Stimulated activated CD4-positive, alpha-beta T cell treated with anti-CD3 and anti-CD28 coated beads, Interleukin-12 subunit alpha, Interleukin-12 subunit beta, amount 100 ng/mL, for 4 hours (primary cell): ENCODE measurements at places on chromosomes 6 and 20.
A peak's percentile ranks its signal among the peaks of the same experiment; 100 is the strongest.

DNA sequence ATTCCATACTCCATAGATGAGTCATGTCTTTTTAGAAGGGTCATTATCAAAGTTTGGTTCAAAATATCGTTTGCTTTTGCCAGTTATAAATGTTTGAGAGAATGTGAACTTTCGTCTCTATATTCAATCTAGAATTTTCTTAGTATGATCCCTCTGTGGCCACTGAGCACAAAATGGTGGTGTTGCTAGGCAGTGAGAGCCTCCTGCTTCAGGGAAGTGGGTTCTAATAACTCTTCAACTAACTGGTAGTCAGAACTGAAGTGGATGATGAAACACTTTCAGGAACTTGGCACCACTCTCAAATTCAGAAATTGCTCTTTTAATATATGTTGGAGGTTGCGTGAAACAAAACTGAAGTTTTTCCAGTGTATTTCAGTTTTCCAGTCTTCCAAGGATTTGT, 125.0 kb upstream of the DOK5 start:
- no peak for DNase-seq

- DNase-seq, result no peak
These were observed 3.5 kb downstream of the SUMO4 start for GRCh38 chr6:149403534-149403933.

DNA sequence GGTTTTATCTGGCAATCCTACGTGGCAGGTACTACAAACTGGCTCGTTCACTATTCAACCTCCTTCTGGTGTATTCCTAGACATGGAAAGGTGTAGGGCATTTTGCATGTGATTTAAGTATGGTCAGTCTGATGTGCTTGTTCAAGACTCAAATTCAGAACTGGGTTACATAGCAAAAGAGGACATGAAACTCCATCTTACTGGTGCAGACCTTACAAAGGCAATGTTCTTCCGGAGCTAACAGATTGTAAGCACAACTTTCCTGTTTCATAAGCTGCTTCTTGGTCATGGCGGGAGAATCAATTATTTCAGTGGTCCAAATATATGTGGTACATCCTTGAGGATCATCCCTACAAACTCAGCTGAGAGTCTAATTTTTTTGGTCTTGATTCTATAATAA, 703.4 kb downstream of the EPM2A start:
- no peak for DNase-seq

DNA sequence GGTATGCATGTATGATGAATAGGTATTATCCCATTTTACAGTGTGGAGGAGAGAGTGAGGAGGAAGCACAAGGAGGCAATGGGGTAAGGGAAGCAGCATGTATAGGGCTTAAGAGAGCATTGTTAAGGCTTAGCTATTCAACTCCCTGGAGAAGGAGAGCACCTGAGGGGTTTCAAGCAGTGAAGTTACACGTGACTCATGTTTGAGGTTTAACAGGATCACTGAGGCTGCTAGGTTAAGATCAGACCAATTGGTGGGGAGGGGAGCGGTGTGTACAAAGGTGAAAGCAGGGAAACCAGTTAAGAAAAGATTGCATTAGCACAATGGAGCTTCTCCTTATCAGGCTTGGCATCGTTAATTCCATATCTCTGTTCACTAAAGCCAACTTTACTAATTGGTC, 64.4 kb upstream of the NHSL1 start:
- no peak for DNase-seq

DNA sequence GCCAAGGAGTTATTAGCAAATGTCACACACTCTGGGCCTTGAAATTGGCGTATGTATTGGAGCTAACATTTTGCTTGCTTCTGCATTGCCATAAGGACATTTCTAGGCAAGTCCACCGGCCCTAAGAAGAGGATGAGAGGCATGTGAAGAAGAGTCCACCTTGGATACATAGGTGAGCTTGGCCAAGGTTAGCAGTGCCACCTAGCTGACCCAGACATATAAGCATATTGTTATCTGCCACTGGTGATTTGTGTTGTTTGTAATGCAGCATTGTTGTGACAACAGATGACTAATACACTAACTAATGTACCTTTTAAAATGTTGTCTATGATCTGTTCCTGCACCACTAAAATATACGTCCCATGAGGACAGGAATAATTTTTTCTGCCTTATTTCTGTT, 24.8 kb upstream of the HLA-DQA2 start:
- DNase-seq, result no peak

GRCh38 chr6:88089708-88090107, 42.1 kb downstream of the SPACA1 start:
- DNase-seq, result no peak

- no peak for DNase-seq
These were observed 19.0 kb downstream of the SMAP1 start for GRCh38 chr6:70686548-70687133.

GRCh38 chr6:50840112-50840810, 21.6 kb downstream of the TFAP2B start:
- DNase-seq, result no peak

- no peak for DNase-seq
These were observed 34.5 kb downstream of the SHLD1 start for GRCh38 chr20:5784735-5785134.

DNA sequence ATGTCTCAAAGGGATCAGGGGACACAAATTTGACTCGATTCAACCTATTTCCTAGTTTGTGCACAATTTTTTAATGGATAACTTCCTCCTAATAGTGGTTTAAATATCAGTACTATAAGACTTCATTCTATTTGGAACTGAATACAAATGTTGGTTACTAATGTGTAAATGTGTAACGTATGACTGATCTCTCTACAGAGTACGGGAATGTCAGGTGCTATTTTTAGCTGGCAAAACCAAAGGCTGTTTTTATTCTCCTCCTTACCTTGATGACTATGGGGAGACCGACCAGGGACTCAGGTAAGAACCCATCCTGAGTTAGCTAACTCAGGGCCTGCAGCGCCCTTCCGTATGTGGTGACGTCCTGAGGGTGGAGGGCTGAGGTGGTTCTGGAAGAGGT, 33.0 kb downstream of the PRPH2 start:
- no peak for DNase-seq

GRCh38 chr20:32288225-32288849, 10.9 kb downstream of the KIF3B start:
- no peak for DNase-seq

DNA sequence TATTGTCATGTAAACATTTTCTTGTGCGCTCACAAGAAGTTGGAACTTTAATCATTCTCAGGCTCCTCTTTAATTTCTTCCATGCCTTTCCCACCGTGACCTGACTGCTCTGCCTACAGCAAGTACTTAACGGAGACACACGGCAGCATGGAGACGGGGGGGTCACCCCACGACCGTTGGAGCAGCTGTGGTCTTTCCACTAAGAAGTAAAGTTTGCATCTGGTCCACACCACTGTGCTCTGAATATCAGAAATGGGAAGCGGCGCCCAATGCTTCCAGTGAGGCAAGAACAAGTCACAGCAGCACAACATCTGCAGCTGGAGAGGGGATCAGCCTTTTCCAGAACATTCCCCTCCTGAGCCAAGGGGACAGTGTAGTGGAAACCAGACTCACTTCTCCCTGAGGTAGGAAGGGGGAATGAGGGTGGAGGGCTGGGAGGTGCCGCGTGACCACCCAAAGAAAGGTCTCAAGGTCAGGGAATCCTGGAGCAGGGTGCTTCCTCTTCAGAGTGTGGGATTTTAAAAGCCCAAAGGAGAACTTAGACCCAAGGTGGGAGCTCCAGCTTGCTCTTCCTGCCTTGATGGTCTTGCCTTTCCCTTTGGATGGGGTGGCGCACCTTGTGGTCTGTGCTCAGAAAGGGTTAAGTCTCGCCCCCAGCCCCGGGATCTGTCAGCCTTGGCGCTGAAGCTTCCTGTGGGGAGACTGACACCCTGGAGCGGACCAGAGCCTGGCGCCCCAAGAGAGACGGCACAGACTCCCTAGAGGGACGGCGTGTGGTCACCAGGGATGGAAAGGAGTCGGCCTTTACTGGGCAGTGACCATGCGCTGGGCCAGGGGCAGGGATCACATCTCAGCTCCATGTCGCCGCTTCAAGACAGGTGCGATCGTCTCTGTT, 25.6 kb upstream of the SMOC2 start:
- DNase-seq, result no peak

- DNase-seq, result peak; percentile 70
These were observed 25.3 kb upstream of the SLCO4A1 start for GRCh38 chr20:62616728-62617621.

- no peak for DNase-seq
These were observed 70.8 kb downstream of the TPD52L1 start for GRCh38 chr6:125224231-125224861.

- DNase-seq, result no peak
These were observed 22.2 kb downstream of the KHDC1L start for GRCh38 chr6:73203098-73203497.

- DNase-seq, result no peak
These were observed 411.2 kb upstream of the SULF2 start for GRCh38 chr20:48196486-48196885.
